Activated T-cell treated with anti-CD3 and anti-CD28 coated beads for 4 hours (primary cell): ENCODE measurements at places on chromosomes 7 and 10.

GRCh38 chr7:5351507-5352265 lies 68.9 kb downstream of the SLC29A4 start:
- no peak for DNase-seq

DNA sequence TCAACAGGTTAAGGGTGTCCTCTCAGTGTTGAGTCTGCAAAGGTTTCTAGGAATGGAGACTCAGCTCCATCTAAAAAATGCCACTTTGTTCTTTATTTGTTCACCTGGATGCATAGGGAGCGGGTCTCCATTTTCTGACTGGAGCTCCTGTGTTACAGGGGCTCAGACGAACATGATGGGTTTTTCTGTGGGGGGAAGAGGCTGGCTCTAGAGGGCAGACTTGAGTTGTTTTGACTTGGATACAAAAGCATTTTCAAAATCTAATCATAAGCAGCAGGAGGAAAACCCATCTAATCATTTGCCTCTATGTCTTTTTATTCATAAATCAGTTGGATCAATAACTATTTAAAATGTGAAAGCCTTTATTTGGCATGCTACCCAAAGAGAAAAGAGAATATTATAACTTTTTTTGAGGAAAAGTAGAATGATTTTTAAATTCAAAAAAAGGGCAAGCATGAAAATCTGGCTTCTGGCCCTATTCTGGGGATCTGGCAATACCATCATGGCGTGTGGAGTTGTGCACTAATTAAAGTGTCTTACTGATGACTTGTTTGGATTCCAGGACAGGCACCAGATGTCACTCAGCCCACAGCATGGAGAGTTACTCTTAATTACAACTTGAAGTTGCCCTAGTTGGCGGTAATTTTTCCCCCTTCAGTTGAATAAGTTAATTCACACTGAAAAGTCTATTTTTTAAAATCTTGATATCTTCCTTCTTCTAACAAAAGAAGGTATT lies 594.9 kb downstream of the REEP3 start:
- no peak for DNase-seq

GRCh38 chr10:58266003-58266825 lies 1.5 kb downstream of the IPMK start:
- DNase-seq = no peak

DNA sequence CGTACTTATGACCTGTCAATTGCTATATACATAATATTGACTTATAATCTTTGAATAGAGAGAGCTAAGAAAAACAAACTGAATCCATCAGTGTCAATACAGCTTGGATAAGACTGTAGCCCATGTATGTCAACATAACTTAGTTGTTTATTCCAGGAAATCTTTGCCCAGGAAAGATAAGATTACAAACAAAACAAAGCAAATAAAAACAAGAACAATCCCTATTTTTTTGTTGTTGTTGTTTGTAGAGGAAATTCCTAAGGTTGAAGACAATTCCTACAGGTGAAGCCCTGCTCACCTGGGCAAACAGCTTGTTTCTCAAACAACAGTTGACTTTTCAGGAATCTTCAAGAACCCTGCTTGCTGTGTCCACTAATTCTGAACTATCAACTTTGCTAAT lies 76.0 kb downstream of the HYCC1 start:
- DNase-seq = no peak

DNA sequence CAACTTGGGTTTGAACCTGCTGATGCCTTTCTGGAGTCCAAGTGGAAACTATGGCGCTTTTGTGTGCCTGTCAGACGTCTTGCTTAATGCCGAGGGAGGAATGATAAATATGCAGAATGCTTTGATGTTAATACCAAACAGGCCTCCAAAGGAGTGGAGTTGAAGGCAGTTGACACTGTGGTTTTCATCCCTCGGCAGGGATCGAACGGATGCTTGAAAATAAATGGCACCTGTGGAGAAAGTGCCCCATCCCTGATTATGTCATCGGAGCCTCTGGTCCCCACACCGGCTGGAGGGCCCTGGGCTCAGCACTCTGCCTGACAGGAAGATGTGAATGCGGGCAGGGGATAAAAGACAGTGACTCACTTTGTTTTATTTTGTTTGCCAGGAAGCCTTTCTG lies 148.7 kb upstream of the GPR26 start:
- no peak for DNase-seq

DNA sequence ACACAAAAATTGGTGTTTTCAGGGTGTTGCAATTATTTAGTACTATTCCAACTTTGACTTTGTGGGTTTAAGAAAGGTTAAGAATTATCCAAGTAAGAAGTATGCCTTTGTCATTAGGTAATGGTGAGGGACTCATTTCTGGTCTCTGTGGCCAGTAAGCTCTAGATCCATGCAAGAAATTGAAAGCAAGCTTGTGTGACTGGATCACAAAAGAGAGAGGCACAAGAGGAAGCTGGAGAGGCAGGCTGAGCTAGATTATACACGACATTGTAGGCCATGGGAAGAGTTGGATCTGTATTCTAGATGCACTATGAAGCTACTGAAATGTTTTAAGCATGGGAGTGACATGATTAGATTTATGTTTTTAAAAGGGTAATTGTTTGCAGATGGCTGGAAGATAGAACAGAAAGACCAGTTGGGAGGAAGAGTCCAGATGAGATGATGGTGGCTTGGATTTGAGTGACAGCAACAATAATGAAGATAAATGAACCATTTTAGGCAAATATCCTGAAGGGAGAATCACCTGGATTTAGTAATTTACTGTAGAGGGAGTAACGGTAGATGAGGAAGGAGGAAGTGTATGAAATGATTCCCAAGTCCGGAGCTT lies 50.0 kb downstream of the CALD1 start:
- no peak for DNase-seq

DNA sequence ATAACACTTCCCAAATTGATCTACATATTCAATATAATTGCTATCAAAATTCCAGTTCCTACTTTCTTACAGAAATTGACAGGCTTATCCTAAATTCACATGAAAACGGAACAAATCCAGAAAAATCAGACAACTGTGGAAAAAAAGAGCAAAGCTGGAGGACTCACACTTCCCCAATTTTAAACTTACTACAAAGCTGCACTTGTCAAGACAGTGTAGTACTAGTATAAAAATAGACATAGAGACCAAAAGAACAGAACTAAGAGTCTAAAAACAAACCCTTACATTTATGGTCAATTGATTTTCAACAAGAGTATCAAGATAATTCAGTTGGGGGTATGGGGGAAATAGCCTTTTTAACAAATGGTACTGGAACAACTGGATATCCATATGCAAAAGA lies 27.5 kb downstream of the LMBR1 start:
- no peak for DNase-seq

DNA sequence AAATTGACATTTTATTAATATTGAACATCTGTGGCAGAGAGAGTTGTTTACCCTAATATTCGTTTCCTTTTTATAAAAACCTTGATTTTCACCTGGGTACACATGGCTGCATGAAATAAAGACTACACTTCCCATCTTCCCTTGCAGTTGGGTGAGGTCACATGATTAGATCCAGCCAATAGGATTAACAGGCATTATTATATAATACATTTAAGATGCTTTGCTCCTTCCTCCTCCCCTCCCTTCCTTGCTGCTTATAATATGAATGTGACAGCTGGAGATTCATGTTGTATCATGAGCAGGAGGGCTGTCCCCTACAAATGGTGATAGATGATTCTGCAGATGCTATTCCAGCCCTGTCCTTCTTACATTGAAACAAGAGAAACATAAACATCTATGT lies 146.6 kb downstream of the SH2D4B start:
- DNase-seq = no peak

DNA sequence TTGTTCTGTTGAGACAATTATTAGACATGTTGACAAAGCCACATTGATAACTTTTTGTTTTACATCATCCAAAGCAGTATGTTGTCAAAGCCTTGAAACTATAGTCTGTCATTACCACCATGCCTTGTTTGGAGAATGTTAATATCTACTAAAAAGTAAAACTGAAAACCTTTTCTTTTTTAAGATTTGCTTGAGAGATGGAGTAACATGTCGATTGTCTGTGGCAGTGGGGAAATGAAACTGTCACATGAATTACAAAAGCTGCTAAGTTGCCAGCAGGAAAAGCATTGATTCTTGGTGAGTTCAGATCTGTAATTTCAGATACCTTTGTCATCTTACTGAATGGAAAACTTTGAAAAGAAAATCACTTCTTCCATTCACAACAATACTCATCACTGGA lies 69.1 kb downstream of the TFPI2 start:
- DNase-seq = no peak

GRCh38 chr10:68870545-68871104 lies 30.5 kb upstream of the DDX50 start:
- peak; percentile 24 for DNase-seq
